ENCODE measurements at places on chromosomes 16 and 17.

- DNase-seq: no peak
Measured at GRCh38 chr17:8481089-8481488, 45.4 kb downstream of the NDEL1 start.

GRCh38 chr16:7351610-7352510 lies 19.2 kb downstream of the RBFOX1 start:
- no peak for DNase-seq

DNA sequence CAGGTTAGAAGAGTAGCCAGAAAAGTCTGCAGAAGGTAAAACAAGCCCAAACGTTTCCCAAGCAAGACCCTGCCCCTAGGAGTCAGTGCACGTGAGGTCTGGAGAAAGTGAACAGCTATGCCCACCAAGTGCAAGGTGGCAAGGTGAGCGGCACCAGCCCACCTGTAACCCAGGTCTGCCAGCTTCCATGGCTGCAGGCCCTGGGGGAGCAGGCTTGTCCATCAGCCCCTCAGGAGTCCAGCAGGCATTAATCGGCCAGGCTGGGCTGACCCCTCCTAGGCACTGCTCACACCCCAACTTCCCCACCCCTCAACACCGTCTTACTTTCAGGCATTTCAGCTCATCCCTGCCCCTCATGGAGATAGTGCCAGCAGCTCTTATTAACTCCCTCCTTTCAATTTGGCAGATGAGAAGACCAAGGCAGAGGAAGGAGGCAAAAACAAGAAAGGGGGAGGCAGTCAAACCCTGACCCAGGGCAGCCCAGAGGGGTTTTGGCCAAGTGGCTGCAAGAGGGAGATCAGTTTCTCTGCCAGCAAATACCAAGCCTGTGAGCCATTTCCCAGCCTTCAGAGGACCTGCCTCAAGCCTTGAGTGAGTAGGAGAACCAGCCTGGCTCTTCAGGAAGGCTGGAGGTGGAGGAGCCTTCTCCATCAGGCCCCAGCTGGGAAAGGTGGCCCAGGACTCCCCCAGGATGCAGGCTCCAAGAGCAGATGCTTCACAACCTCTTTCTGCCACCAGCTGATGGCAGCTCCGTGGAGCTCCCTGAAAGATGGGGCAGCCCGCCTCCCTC lies 14.7 kb downstream of the BEAN1 start:
- no peak for DNase-seq

DNA sequence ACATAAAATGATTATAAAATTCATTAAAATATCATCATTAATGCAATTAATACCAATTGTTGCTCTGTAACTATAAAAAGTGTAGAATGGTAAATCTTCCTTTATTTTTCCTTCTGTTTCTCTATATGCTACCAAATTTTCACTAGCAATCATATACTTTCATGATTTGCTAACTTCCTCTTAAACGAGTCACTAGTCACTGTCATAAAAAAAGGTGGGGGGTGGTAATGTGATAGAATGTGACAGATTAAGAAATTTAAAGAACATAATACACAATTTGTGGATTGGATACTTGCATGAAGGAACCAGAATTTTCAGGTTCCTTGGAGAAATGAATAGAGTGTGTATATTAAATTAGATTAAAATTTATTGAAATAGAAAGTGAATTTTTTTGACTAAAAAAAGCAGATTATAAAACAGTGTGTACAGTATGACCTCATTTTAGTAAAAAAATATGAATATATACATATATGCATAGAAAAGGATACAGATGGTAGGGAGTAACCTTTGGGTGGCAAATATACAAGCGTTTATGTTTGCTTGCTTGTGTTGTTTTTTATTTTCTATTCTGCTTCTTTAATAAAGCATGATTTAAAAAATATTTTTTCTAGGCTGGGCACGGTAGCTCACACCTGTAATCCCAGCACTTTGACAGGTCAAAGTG lies 56.7 kb upstream of the C17orf78 start:
- no peak for DNase-seq

DNA sequence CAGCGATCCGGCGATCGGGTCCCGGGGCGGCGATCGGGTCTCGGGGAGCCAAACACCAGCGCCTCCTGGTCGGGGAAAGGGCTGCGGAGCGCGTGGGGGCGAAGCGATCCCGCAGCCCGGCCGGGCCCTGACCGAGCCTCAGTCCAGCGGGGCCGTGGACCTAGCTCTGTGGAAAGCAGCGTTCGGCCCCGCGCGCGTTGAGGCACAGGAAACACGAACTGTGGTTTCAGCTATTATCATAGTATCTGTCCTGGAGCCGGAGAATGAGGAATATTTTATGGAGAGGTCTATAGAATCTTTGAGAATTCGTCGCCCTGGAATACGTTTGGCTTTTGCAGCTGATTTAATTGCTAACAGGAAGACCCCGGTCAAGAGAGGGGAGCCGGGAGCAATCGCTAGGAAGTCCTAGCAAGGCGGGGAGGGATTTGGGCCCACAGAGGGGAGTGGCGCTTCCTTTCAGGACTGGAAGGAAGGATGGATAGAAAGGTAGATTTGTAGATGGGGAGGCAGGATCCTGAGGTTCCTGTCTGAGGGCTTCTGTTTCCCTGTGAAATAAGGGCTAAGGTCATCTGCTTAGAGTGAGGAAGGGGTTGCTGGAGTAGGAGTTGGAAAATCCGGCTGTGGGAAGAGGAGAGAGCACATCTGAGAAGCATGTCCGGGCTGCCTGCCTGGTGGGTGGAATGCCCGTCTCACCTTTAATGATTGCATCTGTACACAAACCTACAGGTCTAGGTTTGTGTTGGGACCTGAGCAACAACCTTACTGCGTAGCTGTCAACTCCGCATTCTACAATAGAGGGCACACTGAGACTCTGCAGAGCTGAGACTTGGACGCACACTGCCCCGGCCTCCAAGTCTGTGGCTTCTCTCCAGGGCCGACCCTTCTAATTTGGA lies 770 bp downstream of the CCNF start:
- DNase-seq: no peak

DNA sequence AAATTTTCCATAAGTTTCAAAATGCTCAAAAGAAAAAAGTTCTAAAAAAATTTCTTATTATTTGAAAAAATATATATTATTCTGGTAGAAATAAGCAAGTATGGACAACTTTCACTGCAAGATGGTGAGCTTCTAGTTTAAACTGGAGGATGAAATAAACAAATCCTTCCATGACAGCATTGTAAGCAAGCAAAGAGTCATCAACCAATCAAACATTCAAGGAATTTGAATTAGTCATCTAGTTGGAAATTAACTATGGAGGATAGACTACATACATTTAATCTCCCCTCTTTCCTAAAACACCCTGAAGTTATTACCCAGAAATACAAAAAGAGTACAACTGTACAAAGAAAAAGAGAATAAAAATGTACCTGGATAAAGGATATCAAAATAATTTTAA lies 51.0 kb upstream of the IRX5 start:
- no peak for DNase-seq

GRCh38 chr17:8572764-8573163 lies 57.8 kb downstream of the MYH10 start:
- no peak for DNase-seq

GRCh38 chr17:57523926-57524632 lies 221.0 kb downstream of the CCDC182 start:
- DNase-seq: no peak

DNA sequence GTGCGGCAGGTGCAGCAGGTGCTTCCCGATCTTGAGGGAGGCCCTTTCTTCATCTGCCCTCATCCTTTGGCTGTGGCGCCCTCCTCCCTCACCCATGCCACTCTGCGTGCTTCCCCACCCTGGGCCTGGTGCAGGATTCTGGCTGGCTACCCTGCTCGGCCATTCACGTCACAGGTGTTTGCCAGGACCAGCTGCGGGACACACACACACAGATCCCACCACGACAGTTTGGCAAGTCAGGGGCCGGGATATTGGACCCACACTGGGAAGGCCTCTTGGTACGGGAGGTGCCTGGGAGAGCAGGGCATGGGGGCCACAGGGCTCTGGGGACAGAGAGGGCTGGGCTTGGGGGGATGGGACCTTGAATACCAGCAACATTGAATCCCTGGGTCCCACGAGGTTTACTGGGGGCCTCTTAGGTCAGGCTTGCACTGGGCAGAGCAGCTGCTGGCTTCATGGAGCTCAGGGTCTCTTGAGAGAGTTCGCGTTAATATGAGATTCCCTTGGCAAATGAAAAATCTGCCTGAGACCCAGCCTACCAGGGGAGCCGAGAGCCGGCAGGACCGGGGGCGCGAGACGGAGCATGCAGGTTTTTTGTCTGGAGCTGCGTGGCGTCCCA lies 15.1 kb downstream of the ADCY7 start:
- DNase-seq: no peak

DNA sequence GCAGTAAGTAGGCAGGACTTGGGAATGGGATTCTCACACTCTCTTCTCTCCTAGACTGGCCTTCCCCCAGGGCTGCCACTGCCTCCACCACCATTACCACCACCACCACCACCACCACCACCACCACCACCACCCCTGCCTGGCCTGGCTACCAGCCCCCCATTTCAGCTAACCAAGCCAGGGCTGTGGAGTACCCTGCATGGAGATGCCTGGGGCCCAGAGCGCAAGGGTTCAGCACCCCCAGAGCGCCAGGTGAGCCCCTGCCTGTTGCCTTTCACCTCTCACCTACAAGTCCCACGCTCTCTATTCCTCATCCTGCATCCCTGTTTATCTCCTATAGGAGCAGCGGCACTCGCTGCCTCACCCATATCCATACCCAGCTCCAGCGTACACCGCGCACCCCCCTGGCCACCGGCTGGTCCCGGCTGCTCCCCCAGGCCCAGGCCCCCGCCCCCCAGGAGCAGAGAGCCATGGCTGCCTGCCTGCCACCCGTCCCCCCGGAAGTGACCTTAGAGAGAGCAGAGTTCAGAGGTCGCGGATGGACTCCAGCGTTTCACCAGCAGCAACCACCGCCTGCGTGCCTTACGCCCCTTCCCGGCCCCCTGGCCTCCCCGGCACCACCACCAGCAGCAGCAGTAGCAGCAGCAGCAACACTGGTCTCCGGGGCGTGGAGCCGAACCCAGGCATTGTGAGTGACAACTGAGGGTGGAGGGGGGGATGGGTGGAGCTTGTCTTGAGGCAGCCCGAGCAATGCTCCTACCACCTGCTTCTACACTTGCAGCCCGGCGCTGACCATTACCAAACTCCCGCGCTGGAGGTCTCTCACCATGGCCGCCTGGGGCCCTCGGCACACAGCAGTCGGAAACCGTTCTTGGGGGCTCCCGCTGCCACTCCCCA lies 7.9 kb upstream of the TMEM88 start:
- DNase-seq: no peak

GRCh38 chr17:31787857-31788570 lies 71.0 kb downstream of the COPRS start:
- DNase-seq: no peak

DNA sequence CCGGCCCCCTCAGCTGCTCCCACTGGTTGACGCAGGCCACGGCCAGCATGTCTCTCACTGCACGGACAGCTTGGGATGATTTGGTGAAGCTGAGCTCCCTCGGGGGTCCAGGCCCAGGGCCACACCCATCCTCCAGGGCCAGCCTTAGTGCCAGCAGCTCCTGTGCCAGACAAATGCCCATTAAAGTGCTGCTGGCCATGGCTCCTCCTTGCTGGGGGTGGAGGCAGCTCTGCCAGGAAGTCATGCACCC lies 2.5 kb downstream of the TRIM47 start:
- no peak for DNase-seq

GRCh38 chr16:85392756-85393673 lies 220.1 kb upstream of the GSE1 start:
- DNase-seq: no peak

DNA sequence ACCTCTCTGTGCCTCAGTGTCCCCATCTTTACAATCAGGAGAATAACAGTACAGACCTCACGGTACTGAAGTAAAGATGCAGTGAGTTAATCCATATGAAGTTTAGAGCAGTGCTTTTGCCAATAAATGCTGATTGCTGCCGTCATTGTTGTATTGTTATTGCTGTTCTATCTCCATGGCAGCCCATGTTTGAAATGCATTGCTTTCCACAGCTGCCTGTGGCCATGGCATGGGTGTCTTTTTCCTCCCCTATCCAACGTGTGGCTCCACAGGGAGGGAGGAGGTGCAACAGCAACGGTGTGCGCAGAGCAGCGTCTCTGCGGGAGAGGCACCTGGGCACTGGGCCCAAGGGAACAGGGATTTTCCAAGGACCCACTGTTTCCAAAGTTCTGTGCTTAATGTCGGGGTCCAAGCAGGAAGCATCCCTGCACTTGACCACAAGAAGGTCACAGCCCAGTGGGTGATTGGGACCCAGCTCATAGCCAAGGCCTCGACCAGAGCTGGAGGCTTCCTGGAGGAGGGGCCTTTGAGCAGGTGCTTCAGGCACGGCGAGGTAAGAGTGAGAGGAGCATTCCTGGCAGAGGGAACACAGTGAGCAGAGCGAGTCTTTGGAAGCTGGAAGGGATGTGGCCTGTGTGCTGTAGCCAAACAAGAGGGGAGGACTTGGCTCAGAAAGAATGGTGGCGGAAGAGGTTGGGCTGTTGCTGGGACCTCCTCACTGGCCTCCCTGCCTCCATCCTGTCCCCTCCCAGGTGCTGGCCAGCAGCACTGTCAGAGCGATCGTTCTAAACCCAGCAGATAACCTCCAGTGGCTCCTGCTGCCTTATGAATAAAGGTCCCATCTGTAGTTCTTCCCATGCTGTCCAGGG lies 3.9 kb downstream of the RAI1 start:
- DNase-seq: no peak
